ENCODE measurements at places on chromosomes 1 and 21. TPM values are rescaled to one million over a fixed set of nuclear protein-coding genes. Genes with fewer than 3 reads are reported as not detected.

The PTPN7 gene
- polyA plus RNA-seq, result 0.63 TPM

The CFHR3 gene
- polyA plus RNA-seq, result 3.0 TPM

The UBXN10 gene
- polyA plus RNA-seq, result 0.30 TPM

The FMN2 gene
- 0.30 TPM for polyA plus RNA-seq

The MINDY1 gene
- 16.4 TPM for polyA plus RNA-seq

The HENMT1 gene
- polyA plus RNA-seq, result 25.9 TPM

The ZNF648 gene
- polyA plus RNA-seq, result 0.04 TPM

The GPX7 gene
- 131 TPM for polyA plus RNA-seq

The PLA2G2C gene
- polyA plus RNA-seq, result not detected

The HSD11B1 gene
- not detected for polyA plus RNA-seq

The NPHS2 gene
- not detected for polyA plus RNA-seq

The DNMT3L gene
- not detected for polyA plus RNA-seq

The SPRR2G gene
- polyA plus RNA-seq, result not detected

The YBX1 gene
- 1,032 TPM for polyA plus RNA-seq

The SPATA46 gene
- not detected for polyA plus RNA-seq

The PADI4 gene
- 0.16 TPM for polyA plus RNA-seq

The KCNQ4 gene
- polyA plus RNA-seq, result 9.0 TPM

The GNG12 gene
- 44.0 TPM for polyA plus RNA-seq

The DENND2C gene
- polyA plus RNA-seq, result 8.3 TPM

The OLFML3 gene
- polyA plus RNA-seq, result 152 TPM

The PGLYRP3 gene
- not detected for polyA plus RNA-seq

The OR11L1 gene
- not detected for polyA plus RNA-seq

The KRTAP19-1 gene
- not detected for polyA plus RNA-seq

The MRPL9 gene
- 84.5 TPM for polyA plus RNA-seq

The DTL gene
- polyA plus RNA-seq, result 11.8 TPM

The RCAN3 gene
- polyA plus RNA-seq, result 2.0 TPM

The DSCAM gene
- 1.9 TPM for polyA plus RNA-seq

The GUCA2B gene
- polyA plus RNA-seq, result not detected

The CNTN2 gene
- polyA plus RNA-seq, result 0.58 TPM

The RCAN1 gene
- polyA plus RNA-seq, result 45.2 TPM

The SLC16A4 gene
- 11.6 TPM for polyA plus RNA-seq

The NHLH1 gene
- polyA plus RNA-seq, result 0.60 TPM

The TMEM240 gene
- 2.6 TPM for polyA plus RNA-seq

The IL12RB2 gene
- 1.4 TPM for polyA plus RNA-seq

The AUNIP gene
- 1.7 TPM for polyA plus RNA-seq

The OR2T35 gene
- polyA plus RNA-seq, result not detected

The NTMT2 gene
- polyA plus RNA-seq, result 0.64 TPM

The PUM1 gene
- 83.6 TPM for polyA plus RNA-seq

The SPRR2E gene
- not detected for polyA plus RNA-seq

The AIM2 gene
- polyA plus RNA-seq, result not detected

The CNIH4 gene
- polyA plus RNA-seq, result 42.0 TPM

The AKIRIN1 gene
- polyA plus RNA-seq, result 47.5 TPM

The MROH9 gene
- polyA plus RNA-seq, result 0.08 TPM

The TRIM46 gene
- 0.56 TPM for polyA plus RNA-seq

The RHEX gene
- not detected for polyA plus RNA-seq
